ENCODE measurements at places on chromosomes 13 and 19. TPM values are rescaled to one million over a fixed set of nuclear protein-coding genes. Genes with fewer than 3 reads are reported as not detected.

The ELOF1 gene
- 30.7 TPM for total RNA-seq

- peak; percentile 55 for DNase-seq
These were observed 73.9 kb upstream of the SLC10A2 start for GRCh38 chr13:103140001-103140671.

The UGGT2 gene
- 59.0 TPM for total RNA-seq

DNA sequence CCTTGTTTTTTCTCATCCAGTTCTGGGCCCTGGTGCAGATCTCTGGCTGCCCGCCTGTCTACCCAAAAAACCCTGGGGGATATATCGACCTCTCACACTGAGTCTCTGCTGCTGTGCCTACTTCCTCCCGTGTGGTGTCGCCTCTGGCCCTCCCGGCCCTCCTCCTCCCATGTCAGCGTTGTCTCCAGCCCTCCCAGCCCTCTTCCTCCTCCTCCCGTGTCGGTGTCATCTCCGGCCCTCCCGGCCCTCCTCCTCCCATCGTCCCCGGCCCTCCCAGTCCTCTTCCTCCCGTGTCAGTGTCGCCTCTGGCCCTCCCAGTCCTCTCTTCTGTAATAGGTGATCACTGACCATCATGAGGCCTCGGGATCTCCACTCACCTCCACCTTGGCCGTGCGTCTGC, 81.8 kb downstream of the GPR12 start:
- DNase-seq = no peak

The ZNF177 gene
- total RNA-seq = 3.4 TPM

The PRR20C gene
- not detected for total RNA-seq
